ENCODE measurements at places on chromosomes 6 and 20. TPM values are rescaled to one million over a fixed set of nuclear protein-coding genes. Genes with fewer than 3 reads are reported as not detected.
A peak's percentile ranks its signal among the peaks of the same experiment; 100 is the strongest.

GRCh38 chr20:49846206-49846807 is 33.7 kb downstream of the SLC9A8 start:
- peak; percentile 75 for DNase-seq
- H3K27ac ChIP-seq, result no peak overlapping the region
- H3K36me3 ChIP-seq, result peaks cover 16% of the 10 kb centered on the region
- H3K4me1 ChIP-seq, result peaks cover 9% of the 10 kb centered on the region
- H3K27me3 ChIP-seq, result no peaks in the 10 kb centered on the region

GRCh38 chr6:113047148-113047547 is 700.0 kb downstream of the RFPL4B start:
- H3K36me3 ChIP-seq, result no peaks in the 10 kb centered on the region
- no peak overlapping the region for H3K4me3 ChIP-seq
- no peak overlapping the region for H3K27ac ChIP-seq
- DNase-seq, result no peak

DNA sequence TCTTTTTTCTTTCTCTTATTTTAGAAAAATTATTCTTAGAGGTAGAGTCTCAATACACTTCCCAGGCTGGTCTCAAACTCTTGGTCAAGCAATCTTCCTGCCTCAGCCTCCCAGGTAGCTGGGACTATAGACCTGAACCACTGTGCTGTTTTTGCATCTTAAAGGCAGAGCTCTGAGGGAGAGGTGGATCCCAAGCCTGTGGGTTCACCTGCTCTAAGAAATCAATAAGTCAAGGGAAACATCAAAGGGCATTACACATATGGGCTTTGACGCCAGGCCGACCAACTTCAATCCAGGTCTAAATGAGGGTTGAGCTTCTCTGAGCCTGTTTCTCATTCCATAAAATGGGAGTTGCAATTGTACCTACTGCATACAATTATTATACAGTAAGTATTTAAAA is 223.9 kb downstream of the LY86 start:
- H3K27ac ChIP-seq, result no peak overlapping the region
- no peak for DNase-seq
- H3K4me3 ChIP-seq, result no peak overlapping the region

- H3K27me3 ChIP-seq, result no peaks in the 10 kb centered on the region
- DNase-seq, result no peak
- no peak overlapping the region for H3K4me3 ChIP-seq
These were observed 2.3 kb upstream of the RNGTT start for GRCh38 chr6:88965691-88966090.

GRCh38 chr20:31698803-31699718 is 23.6 kb downstream of the BCL2L1 start:
- peaks cover 51% of the 10 kb centered on the region for H3K4me1 ChIP-seq
- no peaks in the 10 kb centered on the region for H3K27me3 ChIP-seq
- no peak overlapping the region for H3K4me3 ChIP-seq
- H3K27ac ChIP-seq, result peak overlapping the region; percentile 91

DNA sequence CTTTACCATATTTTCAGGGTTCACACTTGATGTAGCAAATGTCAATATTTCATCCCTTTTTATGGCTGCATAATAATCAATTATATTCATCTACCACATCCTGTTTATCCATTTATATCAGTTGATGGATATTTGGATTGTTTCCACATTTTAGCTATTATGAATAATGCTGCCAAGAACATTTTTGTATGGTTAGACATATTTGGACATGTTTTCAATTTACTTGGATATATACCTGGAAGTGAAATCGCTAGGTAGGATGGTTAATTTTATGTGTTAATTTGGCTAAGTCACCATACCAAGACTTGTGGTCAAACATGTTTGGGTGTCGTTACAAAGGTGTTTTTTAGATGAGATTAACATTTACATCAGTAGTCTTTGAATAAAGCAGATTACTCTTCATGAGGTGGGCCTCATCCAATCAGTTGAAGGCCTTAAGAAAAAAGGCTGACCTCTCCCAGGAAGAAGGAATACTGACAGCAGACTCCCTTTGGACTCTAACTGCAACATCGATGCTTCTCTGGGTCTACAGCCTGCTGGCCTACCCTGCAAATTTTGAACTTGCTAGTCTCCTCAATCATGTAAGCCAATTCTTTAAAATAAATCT is 196.5 kb downstream of the BACH2 start:
- H3K27me3 ChIP-seq, result peaks cover 9% of the 10 kb centered on the region
- H3K4me1 ChIP-seq, result peaks cover 28% of the 10 kb centered on the region
- DNase-seq, result no peak

The MMUT gene
- 21.3 TPM for total RNA-seq

- H3K4me3 ChIP-seq, result no peak overlapping the region
- H3K27me3 ChIP-seq, result no peaks in the 10 kb centered on the region
- H3K36me3 ChIP-seq, result no peaks in the 10 kb centered on the region
- H3K27ac ChIP-seq, result no peak overlapping the region
- peak; percentile 74 for DNase-seq
These were observed 95.6 kb downstream of the LAMP5 start for GRCh38 chr20:9609887-9610502.

DNA sequence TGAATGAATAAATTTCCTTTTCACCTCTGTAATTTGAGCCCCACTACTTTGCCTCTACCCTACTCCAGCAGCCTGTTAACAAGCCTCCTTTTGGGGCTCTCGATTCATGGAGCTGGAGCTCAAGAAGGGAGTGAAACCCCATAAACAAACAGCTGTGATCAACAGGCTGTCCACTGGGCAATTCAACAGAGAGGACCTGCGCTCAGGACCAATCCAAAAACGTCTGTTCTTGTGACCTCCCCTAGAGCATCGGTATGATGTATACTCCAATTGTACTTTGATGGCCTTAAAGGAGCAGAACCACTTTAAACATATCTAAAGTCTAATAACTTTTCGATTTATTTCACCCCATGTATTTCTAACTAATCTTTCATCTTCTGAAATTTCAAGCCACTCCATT is 37.4 kb downstream of the HIVEP2 start:
- H3K4me3 ChIP-seq, result no peak overlapping the region
- no peaks in the 10 kb centered on the region for H3K36me3 ChIP-seq
- no peaks in the 10 kb centered on the region for H3K4me1 ChIP-seq

GRCh38 chr6:130604841-130605399 is 222.3 kb upstream of the SMLR1 start:
- no peaks in the 10 kb centered on the region for H3K4me1 ChIP-seq
- no peak overlapping the region for H3K4me3 ChIP-seq
- H3K27ac ChIP-seq, result no peak overlapping the region
- no peaks in the 10 kb centered on the region for H3K27me3 ChIP-seq
- DNase-seq, result peak; percentile 0

GRCh38 chr20:36342331-36343120 is 36.4 kb downstream of the DLGAP4 start:
- H3K27me3 ChIP-seq, result no peaks in the 10 kb centered on the region
- no peaks in the 10 kb centered on the region for H3K36me3 ChIP-seq
- DNase-seq, result no peak
- H3K4me1 ChIP-seq, result no peaks in the 10 kb centered on the region
- H3K27ac ChIP-seq, result no peak overlapping the region
- no peak overlapping the region for H3K4me3 ChIP-seq

DNA sequence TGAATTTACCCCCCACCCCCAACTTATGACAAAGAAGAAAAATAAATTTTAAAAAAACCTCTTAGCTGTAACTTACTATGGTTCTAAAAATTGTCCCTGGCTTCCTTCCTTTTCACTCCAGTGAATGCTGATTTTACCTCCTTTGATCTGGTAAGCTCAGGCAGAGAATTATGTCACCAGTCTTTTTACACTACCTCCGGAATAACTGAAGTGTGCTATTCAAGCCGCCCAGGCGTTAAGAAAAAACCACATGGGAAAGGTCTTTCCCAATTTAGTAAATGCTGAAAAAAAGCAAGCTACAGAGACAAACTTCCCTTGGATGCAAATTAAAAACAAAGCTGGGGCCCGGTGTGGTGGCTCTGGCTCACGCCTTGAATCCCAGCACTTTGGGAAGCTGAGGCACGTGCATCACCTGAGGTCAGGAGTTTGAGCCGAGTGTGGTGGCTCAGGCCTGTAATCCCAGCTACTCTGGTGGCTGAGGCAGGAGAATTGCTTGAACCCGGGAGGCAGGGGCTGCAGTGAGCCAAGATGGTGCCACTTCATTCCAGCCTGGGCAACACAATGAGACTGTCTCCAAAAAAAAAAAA is 12.4 kb downstream of the SNX5 start:
- no peaks in the 10 kb centered on the region for H3K27me3 ChIP-seq
- peaks cover 13% of the 10 kb centered on the region for H3K4me1 ChIP-seq
- H3K27ac ChIP-seq, result no peak overlapping the region
- no peak for DNase-seq

- no peaks in the 10 kb centered on the region for H3K4me1 ChIP-seq
- no peak for DNase-seq
- H3K36me3 ChIP-seq, result no peaks in the 10 kb centered on the region
- no peaks in the 10 kb centered on the region for H3K27me3 ChIP-seq
- H3K27ac ChIP-seq, result no peak overlapping the region
These were observed 328.5 kb downstream of the SOX4 start for GRCh38 chr6:21922086-21922485.

The SH3BGRL2 gene
- 19.6 TPM for total RNA-seq

DNA sequence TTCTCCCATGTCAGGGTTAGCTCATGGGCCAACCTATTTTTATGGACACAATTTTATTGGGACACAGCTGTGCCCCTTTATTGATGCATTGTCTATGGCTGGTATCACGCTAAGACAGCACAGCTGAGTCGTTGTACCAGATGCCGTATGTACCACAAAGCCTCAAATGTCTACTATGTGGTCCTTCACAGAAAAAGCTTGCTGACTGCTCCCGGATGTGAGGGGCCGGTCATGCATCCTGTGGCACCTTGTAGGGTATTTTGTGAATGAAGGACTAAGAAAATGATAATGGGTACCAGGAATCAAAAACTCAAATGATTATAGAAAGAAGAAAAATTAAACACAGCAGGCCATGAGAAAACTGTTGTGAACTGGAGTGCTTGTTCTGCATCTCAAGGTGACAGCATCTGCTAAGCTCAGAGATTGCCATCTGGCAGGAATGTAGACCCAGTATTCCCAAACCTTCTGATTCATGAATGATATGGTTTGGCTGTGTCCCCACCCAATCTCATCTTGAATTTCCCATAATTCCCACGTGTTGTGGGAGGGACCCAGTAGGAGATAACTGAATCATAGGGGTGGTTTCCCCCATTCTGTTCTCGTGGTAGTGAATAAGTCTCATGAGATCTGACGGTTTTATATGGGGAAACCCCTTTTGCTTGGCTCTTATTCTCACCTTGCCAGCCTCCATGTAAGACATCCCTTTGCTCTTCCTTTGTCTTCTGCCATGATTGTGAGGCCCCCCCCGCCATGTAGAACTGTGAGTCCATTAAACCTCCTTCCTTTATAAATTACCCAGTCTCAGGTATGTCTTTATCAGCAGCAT is 248.5 kb downstream of the TSHZ2 start:
- DNase-seq, result no peak
- H3K27ac ChIP-seq, result no peak overlapping the region
- no peaks in the 10 kb centered on the region for H3K36me3 ChIP-seq
- H3K4me3 ChIP-seq, result no peak overlapping the region
- no peaks in the 10 kb centered on the region for H3K4me1 ChIP-seq
- H3K27me3 ChIP-seq, result no peaks in the 10 kb centered on the region

DNA sequence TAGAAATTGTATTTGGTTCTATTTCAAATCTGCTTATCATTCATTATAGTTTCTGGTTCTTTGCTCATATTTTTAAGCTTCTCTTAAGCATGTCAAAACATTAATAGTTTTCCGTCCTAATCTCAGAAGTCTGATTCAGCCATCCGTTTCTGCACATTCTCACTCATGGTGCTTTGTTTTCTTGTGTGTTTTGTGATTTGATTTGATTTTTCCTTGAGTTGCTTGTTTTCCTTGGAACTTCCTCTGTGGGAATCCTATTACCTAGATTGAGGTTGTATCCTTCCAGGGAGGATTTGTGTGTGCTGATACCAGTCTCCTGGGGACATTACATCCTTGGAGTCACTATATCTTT is 7.9 kb downstream of the SNX9 start:
- no peaks in the 10 kb centered on the region for H3K27me3 ChIP-seq
- H3K4me3 ChIP-seq, result no peak overlapping the region
- H3K36me3 ChIP-seq, result no peaks in the 10 kb centered on the region
- no peak overlapping the region for H3K27ac ChIP-seq
- H3K4me1 ChIP-seq, result peaks cover 2% of the 10 kb centered on the region

The SEMG2 gene
- not detected for total RNA-seq

DNA sequence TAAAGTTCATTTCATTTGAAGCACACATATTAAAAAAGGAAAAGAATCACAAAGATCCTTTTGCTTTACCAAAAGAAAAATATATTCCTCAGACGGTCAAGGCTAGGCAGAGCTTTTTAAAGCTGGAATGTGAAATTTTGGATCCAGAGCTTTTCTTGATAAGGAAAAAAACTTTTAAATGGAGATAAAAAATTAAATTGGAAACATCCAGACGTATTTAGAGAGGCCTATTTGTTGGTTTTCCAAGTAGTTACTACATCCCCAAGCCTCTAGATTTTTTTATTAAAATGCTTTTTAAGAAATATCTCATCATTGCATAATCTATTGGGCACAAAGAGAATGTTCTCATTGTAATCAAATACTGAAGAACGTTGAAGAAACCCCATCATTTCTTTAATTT is 385.7 kb upstream of the CITED2 start:
- H3K4me1 ChIP-seq, result peaks cover 13% of the 10 kb centered on the region
- no peak overlapping the region for H3K4me3 ChIP-seq
- H3K27ac ChIP-seq, result no peak overlapping the region
- H3K36me3 ChIP-seq, result no peaks in the 10 kb centered on the region
- no peaks in the 10 kb centered on the region for H3K27me3 ChIP-seq

GRCh38 chr6:125431971-125432370 is 130.2 kb upstream of the HDDC2 start:
- no peak overlapping the region for H3K4me3 ChIP-seq
- H3K27ac ChIP-seq, result no peak overlapping the region
- H3K27me3 ChIP-seq, result no peaks in the 10 kb centered on the region
- H3K4me1 ChIP-seq, result no peaks in the 10 kb centered on the region
- no peaks in the 10 kb centered on the region for H3K36me3 ChIP-seq

The TFEB gene
- 13.3 TPM for total RNA-seq

- no peak overlapping the region for H3K4me3 ChIP-seq
- no peak for DNase-seq
- H3K4me1 ChIP-seq, result no peaks in the 10 kb centered on the region
- H3K27me3 ChIP-seq, result no peaks in the 10 kb centered on the region
- H3K27ac ChIP-seq, result no peak overlapping the region
These were observed 186.6 kb upstream of the OPRM1 start for GRCh38 chr6:153852481-153852880.

- H3K27me3 ChIP-seq, result no peaks in the 10 kb centered on the region
- H3K4me1 ChIP-seq, result peaks cover 9% of the 10 kb centered on the region
These were observed 34.5 kb upstream of the FAM83C start for GRCh38 chr20:35326740-35327073.

The RSPO4 gene
- total RNA-seq, result 1.00 TPM

GRCh38 chr20:44154521-44155001 is 32.4 kb downstream of the JPH2 start:
- no peaks in the 10 kb centered on the region for H3K27me3 ChIP-seq
- peak overlapping the region; percentile 55 for H3K27ac ChIP-seq
- no peaks in the 10 kb centered on the region for H3K36me3 ChIP-seq

- peaks cover 4% of the 10 kb centered on the region for H3K4me1 ChIP-seq
- H3K36me3 ChIP-seq, result no peaks in the 10 kb centered on the region
- H3K27me3 ChIP-seq, result no peaks in the 10 kb centered on the region
- no peak overlapping the region for H3K4me3 ChIP-seq
- H3K27ac ChIP-seq, result no peak overlapping the region
These were observed 22.3 kb downstream of the ADTRP start for GRCh38 chr6:11756292-11756691.

- no peak overlapping the region for H3K4me3 ChIP-seq
- no peak overlapping the region for H3K27ac ChIP-seq
- no peaks in the 10 kb centered on the region for H3K27me3 ChIP-seq
- no peak for DNase-seq
- no peaks in the 10 kb centered on the region for H3K36me3 ChIP-seq
These were observed 115.1 kb downstream of the BTBD9 start for GRCh38 chr6:38524436-38525145.

The SPATA25 gene
- 2.1 TPM for total RNA-seq
